ENCODE measurements at places on chromosomes 5 and 9.

DNA sequence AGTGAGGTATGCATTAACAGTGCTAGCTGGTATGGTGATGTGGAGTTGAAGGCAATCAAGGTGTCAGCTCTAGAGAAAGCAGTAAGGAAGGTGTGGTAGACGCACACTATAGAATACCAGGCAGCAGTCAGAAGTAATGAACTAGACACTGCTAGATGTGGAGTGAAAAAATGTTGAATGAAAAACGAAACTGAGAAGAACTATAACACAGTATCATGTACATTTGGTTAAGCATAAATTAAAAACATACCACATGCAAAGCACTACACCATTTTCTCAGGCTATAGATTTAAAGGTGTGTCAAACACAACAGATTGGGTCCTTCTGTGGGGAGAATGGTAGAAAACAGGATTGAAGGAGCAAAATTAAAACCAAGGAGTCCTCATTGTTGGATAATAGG, 15.4 kb downstream of the ZNF622 start:
- no peak for DNase-seq

GRCh38 chr9:106972082-106972481, 109.1 kb downstream of the ZNF462 start:
- DNase-seq: no peak

- DNase-seq: peak; percentile 59
Observed at GRCh38 chr5:159106569-159107282, 7.0 kb upstream of the EBF1 start.

DNA sequence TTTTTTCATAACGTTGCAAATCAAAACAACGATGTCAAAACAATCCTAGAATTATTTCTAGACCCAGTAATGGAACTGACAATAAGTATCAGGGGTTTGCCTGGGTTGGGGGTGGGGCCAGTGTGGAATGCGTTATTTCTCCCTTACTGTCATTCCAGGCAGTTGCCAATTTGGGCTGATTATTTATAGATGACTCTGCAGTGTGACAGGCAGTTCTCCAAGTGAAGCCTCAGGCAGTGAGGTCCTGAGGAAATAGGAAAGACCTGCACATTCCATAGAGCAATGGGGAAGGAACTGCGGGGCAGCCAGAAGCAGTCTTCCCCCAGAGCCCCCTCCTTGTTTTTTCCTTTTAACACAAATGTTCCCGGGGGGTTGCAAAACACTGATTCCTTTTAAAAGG, 179.0 kb downstream of the YTHDC2 start:
- DNase-seq: no peak

- no peak for DNase-seq
Observed at GRCh38 chr5:76388236-76388635, 14.8 kb upstream of the IQGAP2 start.

DNA sequence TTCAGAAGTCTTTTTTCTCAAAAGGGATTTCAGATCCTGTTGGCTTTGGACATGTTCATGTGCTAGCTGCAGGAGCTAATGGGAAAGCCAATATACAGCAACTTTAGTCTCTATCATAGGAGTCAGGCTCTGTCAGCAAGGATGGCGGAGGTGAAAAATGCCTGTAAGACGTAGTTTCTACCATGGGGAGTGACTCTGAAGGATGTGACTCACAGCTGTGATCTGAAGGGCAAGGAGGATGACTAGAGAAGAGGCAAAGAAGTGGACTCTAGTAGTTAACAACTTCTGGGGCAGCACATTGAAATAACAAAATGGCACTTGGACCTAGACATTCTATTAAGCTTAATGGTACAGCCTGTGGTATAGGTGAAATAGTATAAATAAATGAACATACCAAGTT, 3.1 kb upstream of the NDUFS4 start:
- DNase-seq: no peak

- DNase-seq: no peak
Observed at GRCh38 chr5:161966564-161966963, 101.0 kb upstream of the GABRG2 start.

GRCh38 chr5:120463006-120463680, 957 bp upstream of the PRR16 start:
- no peak for DNase-seq

- no peak for DNase-seq
Observed at GRCh38 chr5:11104210-11104609, 343.2 kb upstream of the DAP start.

- DNase-seq: no peak
Observed at GRCh38 chr5:75536694-75537360, 25.1 kb downstream of the POLK start.

All from stimulated activated CD4-positive, alpha-beta T cell treated with anti-CD3 and anti-CD28 coated beads, Interleukin-4, amount 100 ng/mL, for 4 hours (primary cell).